Stimulated activated CD4-positive, alpha-beta T cell treated with anti-CD3 and anti-CD28 coated beads, Interleukin-12 subunit alpha, Interleukin-12 subunit beta, amount 100 ng/mL, for 24 hours (primary cell): ENCODE measurements at places on chromosomes 6 and 20.

- DNase-seq, result no peak
Measured at GRCh38 chr20:60729135-60729900, 522.7 kb upstream of the CDH4 start.

DNA sequence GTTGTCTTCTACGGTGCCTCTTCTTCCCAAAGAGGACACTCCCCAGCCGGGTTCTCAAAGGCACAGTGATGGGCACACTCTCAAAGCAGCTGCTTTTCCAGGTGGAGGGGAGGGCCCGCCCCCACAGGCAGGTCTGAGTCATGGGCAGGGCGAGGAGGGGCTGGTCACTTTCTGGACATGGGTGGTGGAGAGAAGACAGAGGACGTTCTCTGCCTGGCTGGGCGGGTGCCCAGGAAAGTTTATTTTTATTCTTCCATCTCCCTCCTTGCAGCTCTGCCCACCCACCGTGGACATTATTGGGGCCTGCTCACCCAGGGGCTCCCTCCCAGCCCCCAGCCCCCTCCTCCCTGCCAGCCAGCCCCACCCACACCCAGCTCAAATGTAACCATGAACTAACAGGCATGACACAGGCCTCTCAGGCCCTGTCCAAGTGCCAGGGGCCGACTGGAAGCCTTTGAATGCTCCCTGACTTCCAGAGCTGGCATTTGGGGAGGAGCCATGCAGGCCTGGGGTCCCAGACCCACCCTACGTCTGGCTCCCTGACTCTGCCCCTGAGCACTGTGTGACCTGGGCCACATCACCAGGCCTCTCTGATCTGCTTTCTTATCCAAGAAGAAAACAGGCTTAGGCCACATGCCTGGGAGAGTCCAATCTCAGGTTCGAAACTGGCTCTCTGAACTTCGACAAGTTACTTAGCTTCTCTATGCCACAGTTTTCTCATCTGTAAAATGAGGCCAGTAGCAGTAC is 8.0 kb downstream of the TGM2 start:
- DNase-seq, result no peak

GRCh38 chr6:38187811-38188590 is 368.5 kb downstream of the ZFAND3 start:
- DNase-seq, result no peak

DNA sequence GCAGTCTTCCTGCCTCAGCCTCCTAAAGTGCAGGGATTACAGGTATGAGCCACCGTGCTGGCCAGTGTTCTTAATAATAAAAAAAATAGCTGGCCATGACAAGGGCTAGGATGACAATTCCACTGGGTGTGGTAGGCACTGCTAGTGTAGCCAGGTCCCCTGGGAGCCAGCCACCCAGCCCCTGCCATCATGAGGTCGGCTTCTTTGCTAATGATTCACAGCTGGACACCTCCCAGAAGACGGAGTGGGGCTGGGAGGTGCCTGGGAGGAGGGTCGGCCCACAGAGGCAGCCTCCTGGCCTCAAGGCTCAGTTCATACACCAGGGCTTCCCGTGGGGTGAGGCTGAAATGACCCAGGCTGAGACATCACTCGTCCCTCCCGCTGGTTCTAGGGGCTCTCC is 230.4 kb downstream of the TAF4 start:
- no peak for DNase-seq

- DNase-seq, result no peak
Measured at GRCh38 chr6:145209272-145209671, 526.0 kb downstream of the EPM2A start.

- no peak for DNase-seq
Measured at GRCh38 chr6:116945809-116946208, 68.8 kb downstream of the RFX6 start.
